Liver (tissue), 10 donors: ENCODE measurements at places on chromosomes 3 and 15. TPM values are rescaled to one million over a fixed set of nuclear protein-coding genes. Genes with fewer than 3 reads are reported as not detected.

GRCh38 chr3:113018536-113019181 is 27.9 kb downstream of the GTPBP8 start:
- H3K4me1 ChIP-seq = peaks cover 4% of the 10 kb centered on the region
- peak overlapping the region; percentile 77 for H3K27ac ChIP-seq
- H3K36me3 ChIP-seq = no peaks in the 10 kb centered on the region
- no peak for DNase-seq
- H3K4me3 ChIP-seq = peak overlapping the region; percentile 95

GRCh38 chr3:14914779-14915117 is 32.6 kb upstream of the NR2C2 start:
- peaks cover 14% of the 10 kb centered on the region for H3K4me1 ChIP-seq
- H3K4me3 ChIP-seq = no peak overlapping the region
- no peaks in the 10 kb centered on the region for H3K36me3 ChIP-seq
- H3K27ac ChIP-seq = peak overlapping the region; percentile 27

MYD88 gene
- 60.3 TPM for total RNA-seq

ATP8B4 gene
- total RNA-seq = 17.7 TPM

- no peak overlapping the region for H3K4me3 ChIP-seq
- H3K4me1 ChIP-seq = peaks cover 14% of the 10 kb centered on the region
- DNase-seq = no peak
These were observed 111.5 kb upstream of the SELENOK start for GRCh38 chr3:54003136-54003535.
